ENCODE measurements at places on chromosomes 3 and 15.

- no peak for DNase-seq
Measured at GRCh38 chr15:100899601-100900000, 19.6 kb upstream of the LRRK1 start.

- no peak for DNase-seq
Measured at GRCh38 chr3:175977968-175978752, 1119.0 kb downstream of the NAALADL2 start.

DNA sequence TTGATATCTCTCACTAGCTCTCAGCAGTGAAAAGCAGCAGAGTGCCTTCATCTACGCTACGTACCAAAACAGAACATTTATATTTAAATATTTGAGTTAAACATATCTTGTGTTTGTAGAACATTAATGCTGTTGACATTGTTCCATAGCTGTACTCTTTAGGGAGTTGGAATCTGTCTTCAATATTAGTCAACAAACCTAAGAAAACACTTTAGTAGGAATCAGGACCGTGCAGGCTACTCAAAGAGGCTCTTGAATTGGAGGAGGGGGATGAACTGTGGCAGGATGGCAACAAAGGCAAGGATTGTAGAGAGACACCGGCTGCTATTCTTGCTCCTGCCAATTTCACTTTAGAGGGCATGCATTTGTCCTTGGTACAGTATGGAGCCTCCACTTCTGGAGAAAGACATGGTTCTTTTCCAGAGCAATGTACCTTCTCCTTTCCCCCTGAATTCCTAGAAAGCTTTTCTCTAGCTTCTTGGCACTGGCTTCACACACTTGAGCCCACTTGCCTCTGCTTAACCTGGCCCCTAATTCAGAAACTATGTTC is 265.9 kb downstream of the CD47 start:
- no peak for DNase-seq

DNA sequence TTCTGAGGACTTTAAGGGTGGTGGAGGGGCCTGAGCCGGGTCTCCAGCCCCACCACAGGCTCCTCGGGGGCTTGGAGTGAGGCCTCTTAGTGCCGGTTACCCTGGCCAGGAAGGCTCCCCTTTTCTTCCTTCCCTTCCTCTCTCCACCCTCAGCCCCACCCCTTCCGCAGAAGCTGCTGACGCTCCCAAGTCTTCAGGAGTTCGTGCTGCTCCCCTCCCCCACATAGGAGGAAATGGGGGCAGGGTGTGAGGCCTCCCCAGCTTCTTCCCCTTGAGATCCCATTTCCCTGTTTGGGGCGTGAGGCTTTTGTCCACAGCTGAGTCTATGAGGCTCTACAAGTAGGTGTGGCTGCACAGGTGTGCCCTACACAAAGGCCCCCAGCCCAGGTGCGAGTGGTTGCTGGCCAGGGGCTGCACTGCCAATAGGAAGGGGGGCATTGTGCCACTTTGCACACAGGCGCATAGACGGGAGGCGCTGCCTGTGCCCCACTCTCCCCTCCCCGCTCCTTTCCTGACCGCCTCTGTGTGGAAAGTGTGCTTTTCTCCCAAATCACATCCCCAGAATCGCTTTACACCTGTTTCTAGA is 915 bp upstream of the CALML4 start:
- no peak for DNase-seq

GRCh38 chr3:134685929-134686802 is 35.3 kb upstream of the KY start:
- DNase-seq = no peak

DNA sequence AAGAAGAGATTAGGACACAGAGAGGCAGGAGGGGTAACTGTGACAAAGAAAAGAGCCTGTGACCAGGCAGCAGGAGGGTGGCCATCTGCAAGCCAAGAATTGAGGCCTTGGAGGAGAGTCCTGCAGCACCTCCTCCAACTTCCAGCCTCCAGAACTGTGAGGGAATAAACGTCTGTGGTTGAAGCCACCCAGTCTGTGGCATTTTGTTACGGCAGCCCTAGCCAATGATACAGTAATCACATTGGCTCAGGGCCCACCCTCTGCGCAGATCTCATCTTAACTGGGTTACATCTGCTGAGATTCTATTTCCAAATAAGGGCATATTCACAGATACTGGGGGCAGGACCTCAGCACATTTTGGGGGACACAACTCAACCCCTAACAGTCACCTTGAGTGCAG is 11.3 kb downstream of the SELENOS start:
- DNase-seq = no peak
